ENCODE measurements at places on chromosomes 7 and 10. TPM values are rescaled to one million over a fixed set of nuclear protein-coding genes. Genes with fewer than 3 reads are reported as not detected.

The GIMAP7 gene
- 0.15 TPM for total RNA-seq

The PCDH15 gene
- total RNA-seq: under 0.01 TPM

The FBXO24 gene
- total RNA-seq: 0.33 TPM

The CPEB3 gene
- total RNA-seq: 0.66 TPM

The AS3MT gene
- total RNA-seq: 7.6 TPM

The TMEM178B gene
- under 0.01 TPM for total RNA-seq

The HPS1 gene
- 38.0 TPM for total RNA-seq

The PRLHR gene
- not detected for total RNA-seq

The ACSL5 gene
- total RNA-seq: 5.0 TPM

The LBX1 gene
- not detected for total RNA-seq

The FAM241B gene
- total RNA-seq: 0.29 TPM

The YKT6 gene
- total RNA-seq: 93.5 TPM

The MMD2 gene
- not detected for total RNA-seq

The RTKN2 gene
- total RNA-seq: 1.3 TPM

The NACAD gene
- total RNA-seq: 5.0 TPM

Measured in smooth muscle cell of trachea (primary cell).